Kidney (tissue), 22 donors: ENCODE measurements at places on chromosomes 12 and 14.
A peak's percentile ranks its signal among the peaks of the same experiment; 100 is the strongest.

- DNase-seq = no peak
Observed at GRCh38 chr14:96782436-96782835, 14.7 kb upstream of the VRK1 start.

- DNase-seq = no peak
Observed at GRCh38 chr12:93587611-93588010, 15.1 kb downstream of the SOCS2 start.

DNA sequence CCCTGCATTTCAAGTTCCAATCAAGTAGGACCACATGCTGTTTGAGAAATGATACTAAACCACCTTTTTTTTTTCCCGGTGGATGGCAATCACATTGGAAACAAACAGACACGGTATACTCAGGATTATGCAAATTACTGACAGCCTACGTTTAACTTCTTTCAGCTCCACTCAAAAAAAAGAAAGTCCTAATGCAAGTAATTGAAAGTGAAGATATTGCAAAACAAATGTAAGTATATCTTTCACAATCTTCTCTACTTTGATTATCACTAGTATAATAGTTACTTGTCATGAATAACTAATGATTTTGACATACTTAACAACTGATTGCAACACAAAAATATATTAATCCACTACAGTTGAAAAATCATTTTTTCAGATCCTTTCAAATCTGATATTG lies 2.6 kb upstream of the OSBPL8 start:
- no peak for DNase-seq

DNA sequence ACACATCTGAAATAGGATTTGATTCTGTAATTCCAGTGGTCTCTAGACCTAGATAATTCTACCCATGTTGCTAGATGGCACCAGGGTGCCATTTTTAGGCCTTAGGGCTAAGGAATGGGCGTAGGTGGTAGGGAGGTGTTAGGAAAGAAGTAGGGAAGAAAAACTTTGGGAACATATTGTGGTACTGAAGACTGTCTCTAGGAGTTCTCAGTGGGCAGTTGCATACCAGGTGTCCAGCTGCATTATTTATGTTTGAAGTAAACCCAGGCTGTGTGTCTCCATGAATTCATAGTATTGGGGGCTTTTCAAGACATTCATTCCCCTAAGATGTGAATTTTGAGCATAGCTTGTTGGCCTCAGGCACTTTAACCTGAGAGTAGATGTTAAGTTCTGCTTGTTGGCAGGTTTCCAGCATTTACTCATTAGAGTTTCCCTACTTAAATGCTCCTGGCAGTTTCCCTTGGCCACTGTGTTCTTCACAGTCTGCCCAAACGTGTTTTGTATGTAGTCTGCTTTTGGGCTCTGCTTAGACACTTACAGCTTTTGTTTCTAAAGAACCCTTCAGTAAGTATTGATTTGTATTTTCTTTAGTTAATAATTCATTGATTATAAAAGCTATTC lies 31.5 kb upstream of the CCT2 start:
- DNase-seq = peak; percentile 64

- no peak for DNase-seq
Observed at GRCh38 chr14:82779301-82779700, 1245.6 kb upstream of the SEL1L start.

- peak; percentile 6 for DNase-seq
Observed at GRCh38 chr14:22039938-22040780, 366.5 kb upstream of the OR4E1 start.
